ENCODE measurements at places on chromosomes 16 and 17.

GRCh38 chr17:71975331-71975801 is 145.5 kb upstream of the SOX9 start:
- no peaks in the 10 kb centered on the region for H3K27me3 ChIP-seq
- peaks cover 5% of the 10 kb centered on the region for H3K4me1 ChIP-seq
- peak; percentile 9 for DNase-seq
- H3K4me3 ChIP-seq, result peak overlapping the region; percentile 76
- peak overlapping the region; percentile 80 for H3K27ac ChIP-seq
- H3K36me3 ChIP-seq, result no peaks in the 10 kb centered on the region

DNA sequence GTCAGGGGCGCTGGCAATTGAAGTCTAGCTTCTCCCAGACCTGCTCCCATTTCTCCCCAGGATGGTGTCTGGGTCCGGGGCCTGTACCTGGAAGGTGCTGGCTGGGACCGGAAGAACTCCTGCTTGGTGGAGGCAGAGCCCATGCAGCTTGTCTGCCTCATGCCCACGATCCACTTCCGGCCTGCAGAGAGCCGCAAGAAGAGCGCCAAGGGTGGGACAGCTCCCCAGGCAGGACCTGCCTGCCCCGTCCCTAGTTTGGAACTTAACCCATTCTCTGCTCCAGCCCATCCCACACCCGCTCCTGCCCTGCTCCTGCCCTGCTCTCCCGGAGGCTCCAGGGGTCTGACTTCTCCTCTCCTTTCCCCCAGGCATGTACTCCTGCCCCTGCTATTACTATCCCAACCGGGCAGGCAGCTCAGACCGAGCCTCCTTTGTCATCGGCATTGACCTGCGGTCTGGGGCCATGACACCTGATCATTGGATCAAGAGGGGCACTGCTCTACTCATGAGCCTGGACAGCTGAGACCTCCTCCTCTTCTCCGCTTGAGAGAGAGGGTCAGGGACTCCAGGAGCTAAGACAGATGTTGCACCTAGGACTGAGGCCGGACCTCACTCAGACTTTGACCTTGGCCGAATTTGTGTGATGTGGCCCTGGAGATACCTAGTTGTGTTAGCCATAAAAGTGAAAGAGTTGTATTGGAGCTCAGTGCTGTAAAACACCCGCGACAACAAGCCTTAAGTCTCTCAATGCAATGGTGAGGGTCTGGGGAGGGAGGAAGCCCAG is 814 bp upstream of the KDM6B start:
- peaks cover 17% of the 10 kb centered on the region for H3K4me1 ChIP-seq
- no peaks in the 10 kb centered on the region for H3K27me3 ChIP-seq
- peak overlapping the region; percentile 80 for H3K4me3 ChIP-seq
- H3K27ac ChIP-seq, result no peak overlapping the region

- no peaks in the 10 kb centered on the region for H3K27me3 ChIP-seq
- DNase-seq, result no peak
- no peaks in the 10 kb centered on the region for H3K4me1 ChIP-seq
- no peak overlapping the region for H3K27ac ChIP-seq
- H3K4me3 ChIP-seq, result no peak overlapping the region
Observed at GRCh38 chr17:11565591-11565990, 32.7 kb upstream of the DNAH9 start.

DNA sequence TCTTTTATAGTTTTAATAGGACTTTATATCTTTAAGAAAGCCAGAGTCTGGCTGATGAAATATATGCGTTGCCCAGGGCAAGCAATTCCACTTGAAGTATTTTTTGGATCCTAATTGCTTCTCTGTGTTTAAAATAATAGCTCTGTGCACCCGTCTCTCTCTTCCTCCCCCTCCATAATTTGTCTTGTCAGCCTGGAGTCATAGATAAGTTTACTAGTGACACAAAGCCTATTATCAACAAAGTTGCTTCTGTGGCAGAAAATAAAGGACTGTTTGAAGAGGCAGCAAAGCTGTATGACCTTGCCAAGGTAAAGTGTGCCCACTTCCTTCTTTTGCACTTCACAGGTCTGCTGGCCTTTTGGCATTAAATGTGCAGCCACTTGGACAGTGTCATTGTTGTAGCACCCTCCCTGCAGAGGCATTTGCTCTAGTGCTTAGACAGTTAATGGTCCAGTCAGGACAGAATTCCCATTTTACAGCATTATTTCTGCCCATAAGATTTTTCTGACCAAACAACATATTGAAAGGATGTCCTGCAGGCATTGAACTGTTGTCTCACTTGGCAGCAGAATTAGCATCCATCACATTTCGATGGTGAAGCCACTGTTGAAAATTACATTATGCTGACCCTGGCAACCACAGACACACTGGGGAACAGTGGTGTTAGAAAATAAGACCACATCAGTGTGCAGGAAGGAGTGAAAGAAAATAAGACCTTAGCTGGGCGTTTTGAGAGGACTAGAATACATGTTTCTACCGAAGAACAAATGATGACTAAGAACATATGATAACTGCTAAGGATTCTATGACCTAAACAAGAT is 28.4 kb upstream of the SLC12A3 start:
- no peak overlapping the region for H3K4me3 ChIP-seq
- no peaks in the 10 kb centered on the region for H3K27me3 ChIP-seq
- H3K27ac ChIP-seq, result no peak overlapping the region
- H3K36me3 ChIP-seq, result peaks cover 19% of the 10 kb centered on the region
- H3K4me1 ChIP-seq, result no peaks in the 10 kb centered on the region
- DNase-seq, result no peak

GRCh38 chr17:21201298-21201595 is 12.7 kb downstream of the TMEM11 start:
- peaks cover 13% of the 10 kb centered on the region for H3K36me3 ChIP-seq
- no peak for DNase-seq
- H3K4me1 ChIP-seq, result peaks cover 7% of the 10 kb centered on the region
- no peak overlapping the region for H3K27ac ChIP-seq

GRCh38 chr16:66442502-66443268 is 15.6 kb downstream of the BEAN1 start:
- H3K4me1 ChIP-seq, result no peaks in the 10 kb centered on the region
- H3K27me3 ChIP-seq, result no peaks in the 10 kb centered on the region
- H3K4me3 ChIP-seq, result no peak overlapping the region

DNA sequence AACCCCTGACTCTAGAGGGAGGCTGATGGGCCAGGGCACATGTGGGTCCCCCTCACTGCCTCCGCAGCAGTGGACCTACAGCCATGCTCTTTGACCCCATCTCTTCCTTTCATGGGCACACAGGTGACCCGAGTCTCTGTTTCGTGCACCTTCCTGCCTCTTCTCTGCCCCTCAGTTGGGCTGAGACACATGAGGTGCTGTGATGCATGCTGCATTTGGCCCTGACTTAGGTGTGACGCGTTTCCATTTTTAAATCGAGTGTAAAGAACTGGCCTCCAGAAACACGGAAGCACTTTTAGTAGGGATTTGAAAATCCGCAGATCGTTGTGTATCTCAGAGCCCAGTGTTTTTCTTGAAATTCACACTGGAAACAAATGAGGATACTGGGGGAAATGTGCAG is 24.6 kb downstream of the C16orf90 start:
- H3K4me1 ChIP-seq, result peaks cover 20% of the 10 kb centered on the region
- no peak for DNase-seq
- no peak overlapping the region for H3K27ac ChIP-seq
- H3K36me3 ChIP-seq, result peaks cover 14% of the 10 kb centered on the region
- H3K27me3 ChIP-seq, result no peaks in the 10 kb centered on the region

- no peaks in the 10 kb centered on the region for H3K36me3 ChIP-seq
- no peaks in the 10 kb centered on the region for H3K4me1 ChIP-seq
- DNase-seq, result no peak
Observed at GRCh38 chr17:34741967-34742366, 162.6 kb downstream of the TMEM132E start.

DNA sequence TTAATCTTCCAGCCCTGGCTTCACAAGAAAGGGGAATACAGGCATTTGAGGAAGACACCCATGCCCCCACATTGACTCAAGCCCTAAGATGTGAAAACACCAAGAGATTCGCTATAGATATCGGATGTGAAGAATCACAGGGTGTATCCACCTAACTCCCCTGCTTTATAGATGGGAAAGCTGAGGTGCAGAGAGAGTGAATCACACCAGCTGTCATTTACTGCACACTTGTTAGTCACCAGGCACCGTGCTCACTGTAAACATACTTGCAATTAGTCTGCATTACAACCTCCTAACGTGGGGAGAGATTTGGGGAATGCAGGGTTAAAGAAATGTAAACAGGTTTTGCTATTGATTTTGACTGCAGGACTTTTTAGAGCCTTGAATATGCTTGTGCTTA is 325.5 kb downstream of the C16orf95 start:
- H3K27ac ChIP-seq, result no peak overlapping the region
- no peaks in the 10 kb centered on the region for H3K36me3 ChIP-seq
- no peak for DNase-seq
- H3K4me1 ChIP-seq, result no peaks in the 10 kb centered on the region
- no peak overlapping the region for H3K4me3 ChIP-seq
- no peaks in the 10 kb centered on the region for H3K27me3 ChIP-seq

GRCh38 chr17:47996201-47996600 is 25.3 kb downstream of the CDK5RAP3 start:
- no peak overlapping the region for H3K4me3 ChIP-seq
- no peak overlapping the region for H3K27ac ChIP-seq
- H3K27me3 ChIP-seq, result no peaks in the 10 kb centered on the region
- H3K4me1 ChIP-seq, result no peaks in the 10 kb centered on the region

DNA sequence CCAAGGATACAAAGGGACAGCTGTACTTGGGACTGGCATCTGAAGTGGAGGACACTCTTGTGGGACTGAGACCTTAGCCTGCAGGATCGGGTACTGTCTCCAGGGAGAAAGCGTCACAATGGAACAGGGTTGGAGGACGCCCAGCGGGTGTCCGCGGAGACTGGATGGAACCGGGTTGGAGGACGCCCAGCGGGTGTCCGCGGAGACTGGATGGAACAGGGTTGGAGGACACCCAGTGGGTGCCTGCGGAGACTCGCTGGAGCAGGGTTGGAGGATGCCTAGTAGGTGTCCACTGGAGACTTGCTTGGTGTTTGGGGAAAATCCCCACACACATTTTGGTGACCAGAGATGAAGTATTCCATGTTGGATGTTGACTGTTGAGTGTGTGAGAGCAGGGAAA is at the start of gene MYADML2:
TSS of gene MYADML2 (minus strand) at position 45 of the 400 bp plus-strand sequence. CDS start 5,492 bp downstream, outside the sequence.
- H3K27me3 ChIP-seq, result no peaks in the 10 kb centered on the region
- no peak within 1 kb of the TSS for H3K27ac ChIP-seq
- H3K4me1 ChIP-seq, result no peaks in the 10 kb centered on the region
- H3K4me3 ChIP-seq, result no peak within 1 kb of the TSS

DNA sequence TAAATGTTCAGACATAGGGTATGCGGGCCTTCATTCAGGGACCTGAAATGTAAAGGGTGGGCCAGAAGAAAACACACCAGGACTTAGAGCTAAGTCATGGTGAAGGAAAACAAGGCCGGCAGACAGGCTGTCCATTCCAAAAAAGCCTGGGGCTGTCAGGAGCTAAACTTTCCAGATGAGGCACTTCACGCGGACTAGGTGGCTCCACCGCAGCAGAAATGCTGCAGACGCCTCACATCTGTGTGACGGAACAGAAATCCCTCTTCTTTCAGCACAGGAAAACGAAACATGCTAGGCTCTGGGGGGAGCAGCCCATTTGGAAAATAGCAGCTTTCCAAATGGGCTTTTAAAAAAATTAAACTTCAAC is 88.7 kb downstream of the HS3ST3A1 start:
- no peaks in the 10 kb centered on the region for H3K36me3 ChIP-seq
- H3K27ac ChIP-seq, result no peak overlapping the region
- H3K27me3 ChIP-seq, result no peaks in the 10 kb centered on the region

DNA sequence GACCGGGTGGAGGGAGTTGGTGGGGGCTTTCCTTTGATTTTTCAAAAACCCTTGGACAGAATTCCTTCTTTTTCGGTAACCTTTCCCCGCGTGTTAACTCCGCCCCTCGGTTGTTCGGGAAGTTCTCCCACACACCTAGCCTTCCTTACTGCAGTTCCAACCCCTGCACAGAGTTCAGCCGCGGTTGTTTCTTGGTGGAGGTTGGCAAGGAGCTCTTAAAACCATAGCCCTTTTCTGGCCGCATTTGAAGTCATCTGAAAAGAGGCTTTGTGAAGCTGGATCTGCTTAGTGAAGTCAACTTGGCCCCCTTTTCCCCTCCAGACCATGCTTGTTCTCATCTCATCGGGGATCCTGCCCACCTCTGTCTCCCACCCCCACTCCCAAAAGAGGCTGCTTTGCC is 1.8 kb downstream of the CACNG4 start:
- no peaks in the 10 kb centered on the region for H3K36me3 ChIP-seq
- no peak overlapping the region for H3K27ac ChIP-seq
- no peaks in the 10 kb centered on the region for H3K27me3 ChIP-seq
- no peak for DNase-seq

GRCh38 chr16:48076455-48077012 is 79.3 kb downstream of the ABCC12 start:
- H3K36me3 ChIP-seq, result no peaks in the 10 kb centered on the region
- H3K27me3 ChIP-seq, result no peaks in the 10 kb centered on the region
- no peak overlapping the region for H3K27ac ChIP-seq
- no peaks in the 10 kb centered on the region for H3K4me1 ChIP-seq
- no peak for DNase-seq

- no peaks in the 10 kb centered on the region for H3K36me3 ChIP-seq
- H3K27me3 ChIP-seq, result no peaks in the 10 kb centered on the region
- H3K4me1 ChIP-seq, result no peaks in the 10 kb centered on the region
- DNase-seq, result no peak
- no peak overlapping the region for H3K4me3 ChIP-seq
Observed at GRCh38 chr17:10270258-10270657, 71.9 kb upstream of the GAS7 start.
